Mesenteric fat pad (tissue), 1 donor: ENCODE measurements at places on chromosomes 11 and 22.
A peak's percentile ranks its signal among the peaks of the same experiment; 100 is the strongest.

DNA sequence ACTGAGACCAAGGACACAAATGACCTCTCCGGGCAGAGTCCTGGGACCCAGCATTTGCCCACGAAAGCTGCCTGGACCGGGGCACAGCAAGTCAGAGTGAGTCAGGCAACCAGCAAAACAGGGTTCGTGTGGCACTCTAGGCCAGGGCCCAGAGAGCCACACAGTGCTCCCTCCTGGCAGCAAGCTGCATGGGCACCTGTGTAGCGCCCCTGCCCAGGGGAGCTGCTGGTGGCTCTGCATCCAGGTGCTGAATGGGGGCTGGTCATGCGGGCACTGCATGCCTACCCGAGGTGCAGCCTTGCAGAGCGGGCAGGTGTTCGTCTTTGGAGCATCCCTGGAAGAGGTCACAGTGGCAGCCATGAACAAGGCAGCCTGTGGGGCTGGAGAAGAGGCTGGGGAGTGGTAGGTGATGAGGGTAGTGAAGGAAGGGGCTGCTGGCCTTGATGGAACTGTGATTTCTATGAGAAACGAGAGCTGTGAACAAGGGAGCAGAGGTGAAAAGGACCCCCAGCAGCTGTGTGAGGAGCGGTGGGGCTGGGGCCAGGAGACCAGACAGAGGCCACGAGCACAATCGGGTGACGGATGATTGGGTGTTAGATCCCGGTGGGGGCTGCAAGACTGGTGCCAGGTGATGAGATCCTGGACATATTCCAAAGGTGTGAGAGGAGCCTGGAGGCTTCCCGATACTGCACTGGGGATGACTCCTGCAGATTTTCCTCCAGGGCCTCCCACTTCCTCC is 63.3 kb downstream of the DGCR2 start:
- peak; percentile 84 for DNase-seq

DNA sequence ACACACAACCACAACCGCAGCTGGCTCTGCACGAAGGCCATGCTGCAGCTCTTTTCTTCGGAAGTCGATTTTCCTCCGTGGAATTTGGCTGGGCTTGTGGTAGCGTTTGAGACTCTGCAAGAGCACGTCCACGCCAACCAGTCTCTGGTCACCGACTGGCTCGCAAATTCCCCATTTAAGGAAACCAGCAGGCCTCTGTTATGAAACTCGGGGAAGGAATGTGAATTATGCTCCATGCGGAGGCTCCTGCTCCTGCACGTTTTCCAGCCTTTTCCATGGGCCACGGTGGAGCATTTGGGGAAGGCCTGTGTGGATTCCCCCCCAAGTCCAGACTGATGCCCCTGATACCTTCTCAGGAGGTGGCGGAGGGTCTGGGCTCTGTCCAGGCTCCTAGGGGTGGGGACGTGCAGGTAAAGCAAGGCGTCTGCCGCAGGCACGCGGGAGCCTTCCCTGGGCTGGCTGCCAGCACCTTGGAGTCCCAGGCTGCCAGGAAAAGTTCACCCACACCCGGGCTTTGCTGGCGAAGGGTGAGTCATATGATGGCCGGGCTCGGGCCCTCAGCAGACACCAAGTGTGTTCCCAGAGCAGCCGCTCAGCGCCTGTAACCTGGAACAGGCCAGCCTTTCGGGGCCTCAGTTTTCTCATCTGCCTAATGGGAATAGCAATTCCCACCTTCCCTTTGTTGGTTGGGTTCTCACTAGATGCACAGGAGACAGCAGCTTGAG is 41.9 kb downstream of the LRP5 start:
- DNase-seq, result no peak

- DNase-seq, result no peak
Measured at GRCh38 chr11:102451041-102451680, 1.4 kb downstream of the TMEM123 start.

DNA sequence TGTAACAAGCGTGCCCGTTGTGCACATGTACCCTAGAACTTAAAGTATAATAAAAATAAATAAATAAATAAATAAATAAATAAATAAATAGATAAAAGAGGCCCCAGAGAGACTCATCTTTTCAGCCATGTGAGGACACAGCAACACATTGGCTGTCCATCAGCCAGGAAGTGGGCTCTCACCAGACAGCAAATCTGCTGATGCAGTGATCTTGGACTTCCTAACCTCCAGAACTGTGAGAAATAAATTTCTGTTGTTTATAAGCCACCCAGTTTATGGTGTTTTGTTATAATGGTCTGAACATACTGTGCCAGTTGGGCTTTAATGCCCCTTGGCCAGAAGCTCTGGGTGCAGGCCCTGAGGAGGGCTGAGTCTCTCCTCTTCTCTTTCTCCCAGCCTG is 42.2 kb upstream of the CD44 start:
- no peak for DNase-seq

GRCh38 chr11:12276356-12276755 is 101.0 kb upstream of the PARVA start:
- DNase-seq, result peak; percentile 51

GRCh38 chr11:72840780-72841179 is 26.6 kb downstream of the ATG16L2 start:
- no peak for DNase-seq

GRCh38 chr22:36184433-36185025 is 17.1 kb downstream of the APOL4 start:
- DNase-seq, result peak; percentile 88

GRCh38 chr11:20355221-20356219 is 8.0 kb upstream of the HTATIP2 start:
- no peak for DNase-seq

DNA sequence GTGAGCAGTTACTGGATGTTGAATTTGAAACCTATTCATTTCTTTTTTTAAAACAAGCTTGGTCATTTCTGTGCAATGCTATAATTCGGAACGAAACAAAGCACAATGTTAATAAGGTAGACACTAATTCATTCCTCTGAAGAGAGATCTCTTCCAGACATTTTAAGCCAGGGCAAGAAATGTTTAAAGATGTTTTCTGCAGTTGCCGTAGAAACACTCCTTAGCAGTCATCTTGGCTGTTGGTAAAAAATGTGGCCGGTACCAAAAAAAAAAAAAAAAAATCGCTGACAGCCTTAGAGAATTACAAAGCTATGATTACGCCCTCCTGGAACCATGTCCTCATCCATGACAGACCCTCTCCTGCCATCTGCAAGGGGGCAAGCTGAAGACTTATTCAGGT is 66.4 kb upstream of the TTC12 start:
- DNase-seq, result no peak

GRCh38 chr11:77085652-77086051 is 17.0 kb upstream of the OMP start:
- peak; percentile 77 for DNase-seq

- DNase-seq, result no peak
Measured at GRCh38 chr11:119627286-119627685, 101.7 kb downstream of the NECTIN1 start.

GRCh38 chr11:102139081-102139498 is 28.8 kb downstream of the YAP1 start:
- no peak for DNase-seq

- DNase-seq, result no peak
Measured at GRCh38 chr11:33063326-33063881, 24.0 kb downstream of the TCP11L1 start.

DNA sequence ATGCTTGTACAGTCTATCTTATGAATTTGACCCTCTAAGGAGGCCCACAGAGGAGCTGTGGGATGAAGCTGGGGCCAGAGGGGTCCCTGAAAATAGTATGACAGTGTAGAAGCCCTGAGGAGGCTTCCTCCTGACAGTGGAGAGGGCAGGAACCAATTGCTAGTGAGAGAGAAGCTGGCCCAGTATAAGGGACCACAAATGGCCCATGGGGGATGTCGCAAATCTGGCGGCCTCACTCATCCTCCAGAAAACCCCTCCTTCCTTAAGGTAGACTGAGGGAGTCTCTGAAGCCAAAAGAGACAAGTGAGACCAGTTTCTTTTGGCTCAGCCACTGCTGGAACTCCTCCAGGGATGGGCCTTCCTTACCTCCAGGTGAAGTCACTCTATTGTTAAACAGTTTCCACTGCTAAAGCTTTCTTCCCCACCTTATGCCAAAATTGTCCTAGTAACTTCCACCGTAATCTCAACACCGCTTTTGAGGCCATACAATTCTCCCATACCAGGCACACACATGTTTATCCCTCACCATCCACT is 17.8 kb upstream of the CASTOR1 start:
- no peak for DNase-seq

- DNase-seq, result no peak
Measured at GRCh38 chr11:95570845-95571244, 218.7 kb downstream of the FAM76B start.
